ENCODE measurements at places on chromosomes 7 and 10.
A peak's percentile ranks its signal among the peaks of the same experiment; 100 is the strongest.

- no peak for DNase-seq
- H3K27ac ChIP-seq, result no peak overlapping the region
- no peaks in the 10 kb centered on the region for H3K27me3 ChIP-seq
- H3K4me1 ChIP-seq, result no peaks in the 10 kb centered on the region
- H3K4me3 ChIP-seq, result no peak overlapping the region
These were observed 905.5 kb downstream of the CNTNAP2 start for GRCh38 chr7:147022056-147022455.

DNA sequence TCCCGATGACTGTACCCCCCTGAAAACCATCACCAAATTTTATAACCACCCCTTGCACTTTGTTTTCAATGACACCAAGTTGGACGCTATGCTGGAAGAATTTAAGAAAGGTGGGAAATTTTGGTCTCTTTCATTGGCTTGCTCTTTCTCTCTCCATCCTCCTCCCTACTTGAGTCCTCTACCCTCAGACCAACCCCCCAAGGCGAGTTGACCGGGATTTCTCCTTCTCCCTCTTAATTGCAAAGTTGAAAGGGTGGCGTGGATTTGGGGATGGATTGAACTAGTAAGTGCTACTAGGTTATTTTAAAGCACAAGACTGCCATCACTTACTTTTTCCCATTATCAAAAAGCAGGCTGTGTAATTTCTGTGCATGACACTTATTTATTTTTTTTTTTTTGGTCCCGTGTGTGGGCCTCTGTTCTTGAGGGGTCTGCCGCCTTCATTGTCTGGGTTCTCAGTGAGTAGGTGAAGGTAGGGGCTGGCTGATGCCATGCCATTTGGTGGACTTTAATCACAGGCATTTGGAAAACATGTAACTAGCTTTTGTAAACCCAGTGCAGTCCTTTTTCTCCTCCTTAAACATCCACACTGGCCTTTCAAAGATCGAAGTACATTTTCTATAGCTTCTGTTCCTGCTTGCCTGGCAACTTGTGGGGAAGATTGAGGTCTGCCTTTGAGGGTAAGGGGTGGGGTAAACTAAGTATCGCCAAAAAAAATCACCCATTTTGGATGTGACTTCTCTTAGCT lies 2.1 kb downstream of the CNNM2 start:
- peaks cover 45% of the 10 kb centered on the region for H3K4me1 ChIP-seq
- DNase-seq, result no peak
- peak overlapping the region; percentile 69 for H3K27ac ChIP-seq
- H3K27me3 ChIP-seq, result peaks cover 8% of the 10 kb centered on the region

- peaks cover 10% of the 10 kb centered on the region for H3K36me3 ChIP-seq
- H3K4me1 ChIP-seq, result peaks cover 26% of the 10 kb centered on the region
- no peak overlapping the region for H3K27ac ChIP-seq
- DNase-seq, result no peak
- H3K4me3 ChIP-seq, result no peak overlapping the region
- H3K27me3 ChIP-seq, result no peaks in the 10 kb centered on the region
These were observed 136.4 kb upstream of the ITGB1 start for GRCh38 chr10:33094263-33095051.

- peaks cover 1% of the 10 kb centered on the region for H3K36me3 ChIP-seq
- H3K27ac ChIP-seq, result no peak overlapping the region
- DNase-seq, result peak; percentile 11
- peaks cover 27% of the 10 kb centered on the region for H3K4me1 ChIP-seq
These were observed 803 bp downstream of the GOLGA7B start for GRCh38 chr10:97850446-97850845.

DNA sequence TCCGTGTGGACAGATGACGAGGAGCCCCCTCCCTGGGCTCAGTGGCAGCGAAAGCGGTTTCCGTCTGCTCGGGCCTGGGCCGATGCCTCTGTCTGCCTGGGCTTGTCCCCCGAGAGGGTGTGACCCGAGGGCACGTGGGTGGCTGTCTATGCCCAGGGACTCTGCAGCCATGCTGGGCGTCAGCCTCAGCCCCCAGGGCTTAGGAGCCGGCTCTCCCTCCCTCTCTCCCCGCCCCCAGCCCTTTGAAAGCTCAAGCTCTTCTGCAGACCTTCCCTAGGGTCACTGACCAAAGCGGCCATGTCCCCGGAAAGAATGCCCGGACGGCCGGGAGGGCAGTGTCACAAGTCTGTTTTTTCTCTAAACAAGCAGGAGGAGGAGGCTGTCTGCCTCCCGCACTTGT lies 7.1 kb downstream of the MICALL2 start:
- no peak for DNase-seq
- H3K4me3 ChIP-seq, result no peak overlapping the region
- no peaks in the 10 kb centered on the region for H3K27me3 ChIP-seq
- H3K27ac ChIP-seq, result no peak overlapping the region

DNA sequence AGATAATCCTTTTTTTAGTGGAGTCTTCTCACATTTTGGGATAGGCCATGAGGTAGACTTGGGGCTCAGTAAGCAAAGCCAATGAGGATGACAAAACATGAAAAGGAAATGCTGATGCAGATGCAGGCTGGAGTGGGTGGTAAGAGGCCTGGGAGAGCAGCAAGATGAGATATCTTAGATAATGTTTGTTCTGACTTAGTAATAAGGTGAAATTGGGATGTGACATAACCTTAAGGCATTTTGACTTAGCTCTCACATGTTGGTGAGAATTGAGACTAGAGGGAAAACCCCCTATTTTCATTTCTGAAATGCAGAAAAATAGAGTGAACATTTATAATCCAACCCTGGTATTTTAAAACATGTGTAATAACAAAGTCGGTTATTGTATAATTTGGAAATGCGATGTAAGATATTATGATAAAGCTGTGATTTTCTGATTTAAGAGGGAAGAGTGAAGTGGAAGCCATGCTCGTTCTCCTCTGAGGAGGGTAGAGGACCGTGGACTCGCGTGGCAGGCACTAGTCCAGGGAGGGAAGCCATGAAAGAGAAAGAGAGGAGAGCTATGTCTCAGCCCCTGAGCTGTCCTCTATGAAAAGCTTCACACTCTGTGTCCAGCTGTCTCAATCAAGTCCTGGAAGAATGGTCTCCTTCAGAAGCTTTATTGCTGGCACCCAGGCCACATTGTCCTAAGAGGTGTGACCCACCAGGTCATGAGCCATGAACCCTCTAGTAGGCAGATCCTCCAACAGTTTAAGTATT lies 57.3 kb downstream of the ST7 start:
- peaks cover 66% of the 10 kb centered on the region for H3K4me1 ChIP-seq
- H3K27ac ChIP-seq, result no peak overlapping the region
- H3K27me3 ChIP-seq, result peaks cover 8% of the 10 kb centered on the region
- H3K4me3 ChIP-seq, result no peak overlapping the region

- no peak overlapping the region for H3K4me3 ChIP-seq
- no peak overlapping the region for H3K27ac ChIP-seq
- no peak for DNase-seq
- peaks cover 5% of the 10 kb centered on the region for H3K27me3 ChIP-seq
- no peaks in the 10 kb centered on the region for H3K36me3 ChIP-seq
These were observed 11.7 kb downstream of the ANK3 start for GRCh38 chr10:60377955-60378354.

DNA sequence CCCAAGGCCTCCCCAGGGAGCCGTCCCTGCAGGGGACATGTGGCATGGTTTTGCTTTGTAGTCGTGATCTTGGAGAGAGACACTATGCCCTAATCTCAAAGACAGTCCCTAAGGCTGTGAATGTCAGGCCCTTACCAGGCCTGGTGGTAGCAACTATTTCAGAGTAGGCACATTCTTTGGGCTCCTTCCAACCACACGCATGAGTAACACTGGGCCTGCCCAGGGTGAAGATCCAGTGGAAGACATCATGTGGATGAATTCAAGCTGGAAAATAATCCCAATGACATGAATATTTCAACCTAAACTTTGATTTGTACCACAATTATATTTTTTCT lies 39.5 kb upstream of the INSIG1 start:
- no peaks in the 10 kb centered on the region for H3K36me3 ChIP-seq
- H3K27ac ChIP-seq, result no peak overlapping the region
- no peak for DNase-seq
- H3K27me3 ChIP-seq, result no peaks in the 10 kb centered on the region
- H3K4me1 ChIP-seq, result no peaks in the 10 kb centered on the region

DNA sequence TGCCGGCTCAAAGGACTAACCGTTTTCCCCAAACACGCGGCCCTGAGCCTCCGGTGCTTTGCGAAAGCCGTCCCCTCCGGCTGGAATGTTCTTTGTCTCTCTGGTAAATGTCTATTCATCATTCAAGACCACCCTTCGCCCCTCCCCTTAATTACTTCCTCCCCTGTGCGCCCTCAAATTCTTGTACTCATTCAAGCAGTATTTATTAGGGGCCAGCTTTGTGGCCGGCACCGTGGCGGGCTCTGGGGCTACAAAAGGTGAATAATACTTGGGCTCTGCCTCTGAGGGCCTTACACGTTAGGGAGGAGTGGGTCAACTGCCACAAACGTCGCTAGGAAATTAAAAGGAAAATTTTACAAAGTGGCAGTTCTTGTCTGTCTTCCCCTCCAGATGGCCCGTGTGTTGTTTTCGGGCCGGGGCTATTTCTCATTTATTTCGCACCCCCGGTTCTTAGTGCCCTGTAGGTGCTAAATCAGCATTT lies 1.5 kb upstream of the MEST start:
- H3K4me1 ChIP-seq, result peaks cover 32% of the 10 kb centered on the region
- H3K27me3 ChIP-seq, result peaks cover 48% of the 10 kb centered on the region
- H3K27ac ChIP-seq, result no peak overlapping the region
- H3K4me3 ChIP-seq, result peak overlapping the region; percentile 53
- no peaks in the 10 kb centered on the region for H3K36me3 ChIP-seq
- no peak for DNase-seq

- H3K4me1 ChIP-seq, result no peaks in the 10 kb centered on the region
- no peak overlapping the region for H3K4me3 ChIP-seq
- no peaks in the 10 kb centered on the region for H3K36me3 ChIP-seq
- no peak for DNase-seq
- no peak overlapping the region for H3K27ac ChIP-seq
These were observed 16.0 kb upstream of the TMEM168 start for GRCh38 chr7:112806156-112806555.

- no peaks in the 10 kb centered on the region for H3K36me3 ChIP-seq
- no peak overlapping the region for H3K4me3 ChIP-seq
- no peaks in the 10 kb centered on the region for H3K4me1 ChIP-seq
- H3K27ac ChIP-seq, result no peak overlapping the region
These were observed 249.5 kb upstream of the SORCS1 start for GRCh38 chr10:107413971-107414370.

DNA sequence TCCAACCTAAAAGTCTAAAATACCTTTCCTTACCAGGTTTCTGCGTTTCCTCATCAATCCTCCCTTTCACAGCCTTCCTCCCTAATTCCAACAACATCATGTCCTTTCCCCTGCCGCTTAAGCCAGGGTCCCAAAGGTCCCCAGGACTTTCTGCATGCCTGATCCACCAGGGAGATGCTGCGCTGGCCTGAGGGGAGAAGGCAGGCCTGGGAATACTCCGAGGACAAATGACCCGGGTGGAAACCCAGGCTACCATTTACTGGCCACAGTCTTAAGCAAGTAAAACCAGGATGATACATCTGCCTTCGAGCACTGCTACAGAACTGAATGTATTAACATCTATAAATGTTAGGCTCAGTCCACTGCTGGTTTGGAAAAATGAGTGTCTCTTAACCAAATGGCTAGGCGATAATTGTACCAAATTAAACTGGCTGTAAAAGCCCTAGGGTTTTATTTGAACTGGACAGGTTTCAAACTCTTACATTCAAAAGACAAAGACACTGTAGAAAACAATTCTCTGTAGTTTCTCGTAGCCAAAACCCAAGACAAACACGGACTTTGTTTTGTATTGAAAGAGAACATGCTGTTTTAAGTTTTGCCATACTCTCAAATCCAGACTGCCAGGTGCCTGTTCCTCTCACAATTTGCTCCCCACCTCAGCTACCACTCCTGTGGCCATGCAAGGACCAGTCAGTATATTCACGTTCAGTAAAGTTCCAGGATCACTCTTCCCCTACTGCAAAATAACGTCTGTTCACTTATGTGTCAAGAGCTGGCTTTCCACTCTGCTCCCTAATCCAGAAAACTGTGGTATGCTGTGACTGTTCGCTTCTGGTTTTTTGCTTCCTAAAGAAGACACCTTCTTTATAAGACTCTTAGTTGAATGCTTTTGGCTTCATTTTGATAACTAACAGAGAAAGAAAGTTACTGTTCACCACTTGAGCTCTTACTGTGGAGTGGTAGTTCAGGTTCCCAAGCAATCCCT lies 145.7 kb downstream of the RNF216 start:
- H3K27me3 ChIP-seq, result peaks cover 5% of the 10 kb centered on the region
- peaks cover 42% of the 10 kb centered on the region for H3K36me3 ChIP-seq
- no peak for DNase-seq
- no peak overlapping the region for H3K4me3 ChIP-seq

DNA sequence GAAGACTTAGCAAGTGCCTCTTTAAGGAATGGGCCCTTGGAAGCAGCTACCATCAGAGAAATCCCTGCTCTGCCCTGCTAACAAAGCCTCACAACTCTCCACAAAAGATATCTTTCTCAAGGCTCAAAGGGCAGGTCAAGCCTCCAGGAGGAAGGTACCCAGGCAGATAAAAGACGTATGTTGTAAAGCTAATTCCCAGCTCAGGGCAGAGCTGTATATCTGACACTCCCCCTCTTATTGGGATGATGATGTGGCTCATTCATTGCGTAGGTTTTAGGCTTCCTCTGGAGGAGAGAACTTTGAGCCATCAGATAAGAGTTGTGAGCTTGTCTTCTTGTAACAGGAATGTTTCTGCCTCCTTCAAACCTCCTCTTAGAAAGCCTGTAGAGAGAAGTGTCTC lies 145.4 kb downstream of the CALN1 start:
- H3K4me3 ChIP-seq, result no peak overlapping the region
- peaks cover 5% of the 10 kb centered on the region for H3K27me3 ChIP-seq
- H3K4me1 ChIP-seq, result no peaks in the 10 kb centered on the region
- no peak overlapping the region for H3K27ac ChIP-seq
- no peak for DNase-seq

DNA sequence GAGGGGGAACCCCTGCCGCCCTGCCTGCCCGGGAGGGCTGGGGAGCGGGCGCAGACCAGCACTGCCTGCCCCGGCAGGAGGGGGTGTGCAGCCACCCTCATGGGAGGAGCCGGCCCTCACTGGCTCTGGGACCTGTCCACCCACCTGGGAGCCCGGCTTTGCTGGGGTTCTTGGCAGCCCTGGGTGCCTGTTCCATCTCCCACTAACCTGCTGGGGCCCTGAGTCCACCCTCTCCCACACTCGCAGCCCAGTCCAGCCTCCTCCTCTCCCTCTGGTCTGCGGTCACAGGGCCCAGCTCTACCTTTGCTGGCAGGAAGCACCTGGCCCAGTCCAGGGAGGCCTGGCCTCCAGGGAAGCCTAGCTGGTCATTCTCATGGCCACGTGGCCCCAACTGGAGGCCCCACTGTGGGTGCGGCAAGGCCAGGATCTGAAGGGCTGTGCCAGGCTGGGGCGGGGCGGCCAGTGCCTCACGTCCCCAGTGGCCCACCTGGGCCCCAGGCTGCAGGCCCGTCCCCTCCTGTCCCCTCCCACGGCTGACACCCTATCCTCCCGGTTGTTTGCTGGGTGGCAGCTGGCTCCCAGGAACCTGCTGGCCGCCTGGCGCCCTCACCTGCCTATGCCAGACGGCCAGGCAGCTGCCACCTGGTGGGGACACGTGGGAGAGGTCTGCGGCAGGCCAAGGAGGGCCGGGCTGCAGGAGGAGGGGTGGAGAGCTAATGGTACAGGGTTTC lies at the start of gene TMEM184A:
TSS of gene TMEM184A (minus strand) at position 393 of the 731 bp plus-strand sequence. CDS start 721 bp downstream, outside the sequence.
- no peaks in the 10 kb centered on the region for H3K36me3 ChIP-seq
- H3K4me3 ChIP-seq, result no peak within 1 kb of the TSS
- DNase-seq, result no peak
- no peaks in the 10 kb centered on the region for H3K4me1 ChIP-seq

GRCh38 chr10:15545266-15545665 lies 174.2 kb upstream of the FAM171A1 start:
- no peak for DNase-seq
- no peaks in the 10 kb centered on the region for H3K4me1 ChIP-seq
- no peaks in the 10 kb centered on the region for H3K36me3 ChIP-seq
- H3K27me3 ChIP-seq, result peaks cover 2% of the 10 kb centered on the region
- H3K27ac ChIP-seq, result no peak overlapping the region

Measured in immature natural killer cell (primary cell).